Stimulated activated CD8-positive, alpha-beta memory T cell treated with anti-CD3 and anti-CD28 coated beads, Interleukin-15, amount 100 ng/mL, for 1 hour (primary cell): ENCODE measurements at places on chromosomes 13 and 19.

DNA sequence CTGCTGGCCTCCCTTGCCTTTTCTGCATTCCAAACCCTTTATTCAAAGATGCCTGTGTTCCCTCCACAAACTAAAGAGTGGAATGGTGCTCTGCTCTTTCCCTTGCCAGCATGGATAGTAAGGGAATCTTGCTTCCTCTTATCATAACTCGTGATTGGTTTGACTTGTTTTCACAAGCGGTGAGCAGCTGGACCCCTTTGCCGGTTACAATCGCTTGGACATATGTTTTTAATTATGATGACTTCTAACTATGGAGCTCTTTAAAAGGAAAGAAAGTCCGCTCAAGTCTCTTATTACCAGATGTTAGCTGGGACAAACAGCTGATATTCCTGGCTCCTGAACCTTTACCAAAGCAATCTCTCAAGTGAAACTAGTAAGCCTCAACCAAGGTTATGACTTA lies 1094.7 kb downstream of the UQCRFS1 start:
- no peak for DNase-seq

- no peak for DNase-seq
Observed at GRCh38 chr13:22201375-22201925, 530.6 kb downstream of the FGF9 start.

- no peak for DNase-seq
Observed at GRCh38 chr19:788983-789700, 8.1 kb upstream of the PTBP1 start.

- no peak for DNase-seq
Observed at GRCh38 chr13:20359335-20359734, 127.2 kb upstream of the GJB6 start.

GRCh38 chr13:99878921-99879610 lies 92.5 kb downstream of the ZIC5 start:
- no peak for DNase-seq

GRCh38 chr13:47904891-47905290 lies 96.2 kb downstream of the SUCLA2 start:
- DNase-seq = no peak

GRCh38 chr13:20708216-20708615 lies 4.7 kb downstream of the IL17D start:
- DNase-seq = no peak

GRCh38 chr13:99417201-99418102 lies 83.8 kb upstream of the TM9SF2 start:
- no peak for DNase-seq
